ENCODE measurements at places on chromosomes 16 and 17.

DNA sequence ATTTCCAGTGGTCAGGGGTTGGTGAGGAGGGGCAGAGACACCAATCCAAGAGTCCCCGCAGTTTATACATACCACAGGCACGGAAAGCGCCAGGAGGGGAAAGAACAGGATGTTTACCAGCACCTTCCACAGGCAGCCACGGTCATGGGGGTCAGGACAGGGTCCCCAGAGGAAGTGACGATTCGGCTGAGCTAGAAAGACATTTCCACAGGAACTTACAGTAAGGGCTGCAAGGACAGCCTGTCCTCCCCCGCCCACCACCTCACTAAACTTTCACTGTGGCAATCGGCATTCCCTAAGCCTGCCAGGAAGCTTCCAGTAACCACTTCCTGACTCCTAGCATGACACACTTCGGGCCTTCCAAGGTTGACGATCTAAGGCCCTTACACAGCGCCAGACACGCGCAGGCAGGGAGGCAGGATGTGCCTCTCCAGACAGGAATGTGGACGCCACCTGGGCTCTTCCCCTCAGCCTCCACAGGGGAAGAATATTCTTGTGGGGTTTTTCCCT, 1.2 kb upstream of the MT2A start:
- peak; percentile 99 for DNase-seq

- no peak for DNase-seq
Observed at GRCh38 chr17:79241616-79242015, 167.0 kb downstream of the ENGASE start.

- DNase-seq: no peak
Observed at GRCh38 chr17:65551267-65552040, 10.0 kb downstream of the AXIN2 start.

GRCh38 chr16:86104537-86105048, 205.6 kb downstream of the IRF8 start:
- no peak for DNase-seq

DNA sequence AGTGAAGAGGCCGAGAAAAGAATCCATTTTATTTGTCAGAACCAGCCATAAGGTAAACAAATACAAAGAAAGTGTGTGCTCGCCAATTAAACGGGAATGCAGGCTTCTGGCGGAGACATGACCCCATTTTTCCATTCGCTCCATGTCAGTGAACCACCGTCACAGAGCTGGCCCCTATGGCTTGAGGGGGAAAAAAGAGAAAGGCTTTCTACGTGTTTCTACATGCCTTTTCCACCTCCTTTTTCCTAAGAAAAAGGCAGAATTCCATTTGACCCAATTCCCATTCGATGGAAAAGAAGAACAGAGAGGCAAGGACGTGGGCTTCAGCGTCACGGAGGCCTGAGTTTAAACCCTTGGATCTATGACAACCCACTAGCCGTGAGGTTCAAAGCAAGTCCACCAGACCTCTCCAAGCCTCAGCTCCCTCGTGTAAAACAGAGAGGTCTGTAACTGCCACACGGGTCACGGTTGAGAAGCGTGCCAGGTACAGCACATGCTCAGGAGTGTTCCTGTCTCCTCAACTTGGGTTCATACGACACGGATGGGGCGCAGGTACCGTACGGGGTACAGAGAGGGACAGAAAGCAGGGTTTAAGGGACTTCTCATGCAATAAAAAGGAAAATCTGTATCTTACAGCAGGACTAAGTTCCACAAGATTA, 91.9 kb downstream of the NXN start:
- DNase-seq: no peak

GRCh38 chr17:43631429-43631828, 30.3 kb downstream of the MEOX1 start:
- no peak for DNase-seq

- no peak for DNase-seq
Observed at GRCh38 chr17:71528210-71528609, 592.6 kb upstream of the SOX9 start.

DNA sequence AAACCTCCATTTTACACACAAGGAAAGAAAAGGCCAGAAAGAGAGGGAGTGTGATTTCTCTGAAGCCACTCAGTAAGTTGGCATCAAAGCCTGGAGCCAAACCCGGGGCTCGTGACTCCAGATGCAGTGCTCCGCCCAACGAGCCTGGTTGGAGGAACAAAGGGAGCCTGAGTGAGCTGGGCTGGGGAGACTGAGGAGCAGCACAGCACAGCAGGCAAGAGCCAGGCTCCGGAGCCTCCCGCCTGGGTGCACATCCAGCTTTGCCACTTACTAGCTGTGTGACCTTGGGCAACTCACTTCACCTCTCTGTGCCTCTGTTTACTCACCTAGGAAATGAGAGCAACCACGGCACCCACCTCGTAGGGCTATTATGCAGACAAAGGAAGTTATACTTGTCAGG, 5.6 kb downstream of the GSG1L start:
- no peak for DNase-seq

DNA sequence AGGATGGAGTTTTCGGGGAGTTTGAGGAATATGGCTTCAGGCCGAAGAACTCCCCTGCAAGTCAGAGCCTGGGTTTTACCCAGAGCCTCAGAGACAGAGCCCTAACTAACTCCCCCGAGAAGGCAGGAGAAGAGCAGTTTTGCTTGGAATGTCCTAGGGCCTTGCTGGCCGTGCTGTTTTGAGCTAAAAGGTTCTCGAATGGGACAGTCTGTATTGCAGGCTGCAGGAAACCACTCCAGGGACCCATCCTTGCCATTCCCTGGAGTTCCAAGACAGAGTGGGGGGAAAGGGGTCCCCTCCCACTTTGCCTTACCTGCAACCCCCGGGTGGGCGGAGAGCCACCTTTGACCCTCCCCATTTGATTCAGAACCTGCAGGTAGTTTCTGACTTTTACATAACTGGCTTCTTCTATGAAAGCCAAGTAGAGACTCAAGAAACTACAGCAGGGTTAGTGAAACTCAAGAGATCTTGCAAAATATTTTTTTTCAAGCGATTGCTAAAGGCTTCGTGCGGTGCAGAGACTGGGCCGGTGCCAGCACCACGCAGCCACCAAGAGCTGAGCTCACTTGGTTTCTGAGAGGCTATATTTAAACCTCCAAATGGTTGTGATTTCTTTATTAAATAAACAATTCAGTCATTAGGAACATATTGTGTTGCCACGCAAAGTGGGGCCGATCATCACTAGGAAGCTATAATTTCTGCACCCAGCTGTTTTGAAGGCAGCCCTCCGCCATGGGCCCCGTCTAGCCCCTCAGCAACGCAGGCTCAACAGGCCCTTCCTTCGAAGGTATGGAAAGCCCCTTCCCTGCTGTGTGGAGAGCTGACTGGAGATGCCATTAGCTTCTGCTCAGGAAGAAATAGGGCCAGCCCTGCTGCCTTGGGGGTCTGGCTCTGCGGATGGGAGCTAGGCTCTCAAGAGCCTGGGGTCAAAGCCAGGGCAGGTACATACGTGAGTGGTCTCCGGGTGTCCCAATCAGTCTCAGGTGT, 223.0 kb downstream of the NTN1 start:
- no peak for DNase-seq

DNA sequence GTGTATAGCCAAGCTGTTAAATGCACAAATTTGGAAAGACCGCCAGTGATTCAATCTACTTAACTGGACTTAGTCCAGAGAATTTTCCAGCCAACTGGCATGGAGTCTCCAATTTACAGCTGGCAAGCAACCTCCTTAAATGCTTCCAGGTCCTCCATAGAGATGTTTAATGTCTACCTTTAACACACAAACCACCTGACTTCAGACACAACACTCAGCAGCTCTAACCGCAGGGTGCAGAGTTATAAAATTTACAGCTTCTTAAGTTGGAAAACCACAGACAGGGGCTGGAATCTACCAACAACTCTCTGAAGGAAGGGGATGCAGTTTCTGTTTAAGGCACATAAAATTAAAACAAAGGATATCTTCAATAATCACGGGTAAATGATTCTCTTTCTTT, 106.9 kb downstream of the SYCE1L start:
- DNase-seq: no peak

GRCh38 chr16:66576296-66576695, 3.0 kb upstream of the CMTM2 start:
- no peak for DNase-seq

- no peak for DNase-seq
Observed at GRCh38 chr17:20098314-20098713, 89.2 kb downstream of the SPECC1 start.

- DNase-seq: peak; percentile 95
Observed at GRCh38 chr17:43469145-43469544, 14.6 kb upstream of the DHX8 start.

DNA sequence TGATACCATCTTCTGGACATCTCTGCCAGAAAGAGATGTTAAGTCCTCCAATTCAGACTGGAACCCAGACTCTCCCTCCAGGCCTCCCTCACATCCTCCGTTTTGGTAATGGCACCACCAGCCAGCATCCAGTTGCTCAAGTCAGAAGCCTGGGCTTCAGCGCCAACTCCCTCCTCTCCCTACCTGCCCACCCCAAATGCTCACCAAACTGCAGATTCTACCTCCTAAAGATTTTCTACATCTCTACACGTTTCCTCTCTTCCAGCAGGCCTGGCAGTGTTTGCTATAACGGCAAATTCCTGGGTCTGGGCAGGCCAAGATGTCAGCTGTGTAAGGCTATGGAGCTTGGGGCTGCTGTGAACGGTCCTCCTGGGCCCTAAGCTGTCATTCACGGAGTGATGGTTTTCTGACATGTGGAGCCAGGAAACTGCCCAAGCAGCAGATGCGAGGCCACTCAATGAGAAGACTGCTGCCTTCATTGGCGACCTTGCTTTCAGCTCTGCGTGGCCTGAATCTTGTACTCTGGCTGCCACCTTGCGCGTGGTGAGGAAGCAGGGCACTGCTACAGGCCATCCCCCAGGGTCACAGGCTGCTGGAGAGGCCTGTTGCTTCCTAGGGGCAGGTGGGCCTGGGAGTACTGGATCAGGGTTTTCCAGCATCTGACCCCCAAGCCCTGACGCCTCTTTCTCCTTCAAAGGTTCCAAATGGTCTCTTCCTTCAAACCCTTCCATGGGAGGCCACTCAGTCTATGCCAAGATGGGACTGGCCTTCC, 37.7 kb downstream of the TBX4 start:
- DNase-seq: no peak

- no peak for DNase-seq
Observed at GRCh38 chr17:80479246-80479566, 2.8 kb upstream of the NPTX1 start.

DNA sequence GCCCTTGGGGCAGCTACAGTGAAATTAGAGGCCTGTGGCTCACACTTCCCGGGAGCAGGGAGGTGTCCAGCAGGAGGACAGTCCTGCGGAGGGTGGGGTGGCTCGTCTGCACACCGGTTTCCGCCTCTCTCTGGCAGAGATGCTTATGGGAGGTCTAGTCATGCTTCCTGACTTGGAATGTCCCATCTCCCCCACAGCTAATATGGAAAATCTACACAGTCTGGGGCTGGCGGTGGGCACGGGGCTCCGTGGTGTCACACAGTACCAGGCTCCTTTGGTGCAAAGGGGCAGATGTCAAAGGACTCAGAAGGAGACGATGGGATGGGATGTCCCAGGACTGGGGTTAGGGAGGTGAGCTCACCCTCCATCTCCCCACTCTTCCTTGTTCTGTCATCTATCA, 44.1 kb upstream of the DOC2B start:
- DNase-seq: no peak

- peak; percentile 42 for DNase-seq
Observed at GRCh38 chr16:50244504-50245416, 21.6 kb upstream of the ADCY7 start.

- no peak for DNase-seq
Observed at GRCh38 chr16:87493608-87494280, 920 bp upstream of the ZCCHC14 start.

DNA sequence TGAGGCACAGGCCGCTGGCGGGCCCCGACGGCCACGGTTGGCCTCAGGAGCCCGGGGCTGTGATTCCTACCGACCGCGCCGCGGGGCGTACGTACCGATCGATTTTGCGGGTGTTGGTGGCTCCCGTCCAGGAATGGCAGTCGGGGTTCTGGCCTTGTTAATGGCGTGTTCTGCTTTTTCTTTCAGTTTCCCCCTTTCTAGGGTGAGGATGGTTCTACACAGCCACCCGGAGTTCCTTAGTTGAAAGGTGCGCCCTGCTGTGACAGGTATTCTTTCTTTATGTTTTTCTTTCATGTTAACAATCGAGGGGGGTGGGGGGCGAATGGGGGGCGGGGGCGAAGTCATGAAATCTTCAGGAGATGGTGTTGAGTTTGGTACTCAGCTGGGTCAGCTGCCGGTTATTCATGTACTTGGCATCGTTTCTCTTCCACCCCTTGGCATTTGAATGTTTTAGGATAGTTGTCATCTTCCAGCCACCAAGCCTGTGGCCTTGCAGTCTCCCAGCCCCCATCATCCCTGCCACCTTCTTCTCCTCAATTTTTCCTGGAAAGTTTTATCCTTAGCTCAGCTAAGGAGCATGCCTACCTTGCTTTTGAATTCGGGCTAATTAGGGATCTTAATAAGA, 802 bp downstream of the CYLD start:
- DNase-seq: peak; percentile 23

DNA sequence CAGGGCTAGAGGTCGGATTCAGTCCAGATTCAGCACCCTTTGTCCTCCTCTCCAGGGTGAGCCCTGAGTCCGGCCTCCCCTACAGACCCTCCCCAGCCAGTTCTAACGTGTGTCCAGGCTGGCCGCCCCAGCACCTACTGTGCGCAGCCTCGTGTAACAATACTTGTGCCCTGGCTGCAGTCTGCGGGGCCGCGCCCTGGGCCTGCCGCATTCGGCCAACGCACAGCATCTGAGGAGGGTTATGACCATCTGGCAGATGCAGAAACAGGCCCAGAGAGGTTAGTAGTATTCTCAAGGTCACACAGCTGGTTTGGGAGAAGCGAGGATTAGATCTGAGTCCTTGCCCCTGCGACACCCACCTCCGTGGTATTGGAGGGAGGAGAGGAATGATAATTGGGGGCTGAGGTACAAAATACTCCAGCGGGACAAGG, 968 bp downstream of the RIPOR1 start:
- no peak for DNase-seq

GRCh38 chr16:50509521-50510341, 38.5 kb upstream of the NKD1 start:
- DNase-seq: peak; percentile 51

DNA sequence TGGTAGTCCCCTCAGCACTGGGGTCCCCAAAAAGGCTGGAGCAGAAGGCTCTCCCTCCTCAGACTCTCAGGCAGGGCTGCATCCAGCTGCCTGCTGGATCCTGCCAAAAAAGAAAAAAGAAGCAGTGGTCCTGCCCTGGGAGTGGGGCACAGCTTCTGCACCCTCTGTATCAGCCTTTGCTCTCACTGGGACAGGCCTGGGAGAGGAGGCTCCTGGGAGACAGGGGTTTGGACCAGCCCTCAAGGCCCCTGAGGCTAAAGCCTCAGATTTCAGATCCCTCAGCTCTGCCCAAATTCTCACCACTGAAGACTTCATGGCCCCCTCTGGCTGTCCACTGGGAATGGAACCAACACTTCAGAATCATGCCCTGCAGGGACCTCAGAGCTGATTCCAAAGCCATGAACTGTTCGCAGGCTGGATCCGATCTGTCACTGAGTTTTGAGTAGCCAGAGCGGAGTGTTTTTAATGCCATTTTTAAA, 96.9 kb downstream of the C16orf78 start:
- no peak for DNase-seq
